HFFc6 (cell line): ENCODE measurements at places on chromosomes 3 and 15. TPM values are rescaled to one million over a fixed set of nuclear protein-coding genes. Genes with fewer than 3 reads are reported as not detected.

- DNase-seq: no peak
- peaks cover 3% of the 10 kb centered on the region; the same call in 1 of the 2 replicates for H3K27me3 ChIP-seq
- 0 out of 2 replicates have a peak, but pooled peaks cover 5% of the 10 kb centered on the region for H3K36me3 ChIP-seq
- H3K27ac ChIP-seq: no peak overlapping the region
- H3K4me3 ChIP-seq: no peak overlapping the region
- peaks cover 50% of the 10 kb centered on the region for H3K4me1 ChIP-seq
Observed at GRCh38 chr15:66738116-66738515, 36.1 kb downstream of the SMAD6 start.

- peaks cover 7% of the 10 kb centered on the region for H3K27me3 ChIP-seq
- DNase-seq: no peak
- peaks cover 69% of the 10 kb centered on the region for H3K4me1 ChIP-seq
- peaks cover 18% of the 10 kb centered on the region for H3K36me3 ChIP-seq
- no peak overlapping the region for H3K27ac ChIP-seq
- no peak overlapping the region for H3K4me3 ChIP-seq
Observed at GRCh38 chr15:98731712-98732450, 83.5 kb downstream of the IGF1R start.

GRCh38 chr15:73700041-73700842 is 16.1 kb downstream of the CD276 start:
- H3K4me3 ChIP-seq: no peak overlapping the region
- H3K36me3 ChIP-seq: peaks cover 9% of the 10 kb centered on the region
- peak; percentile 63 for DNase-seq
- peaks cover 53% of the 10 kb centered on the region for H3K4me1 ChIP-seq

DNA sequence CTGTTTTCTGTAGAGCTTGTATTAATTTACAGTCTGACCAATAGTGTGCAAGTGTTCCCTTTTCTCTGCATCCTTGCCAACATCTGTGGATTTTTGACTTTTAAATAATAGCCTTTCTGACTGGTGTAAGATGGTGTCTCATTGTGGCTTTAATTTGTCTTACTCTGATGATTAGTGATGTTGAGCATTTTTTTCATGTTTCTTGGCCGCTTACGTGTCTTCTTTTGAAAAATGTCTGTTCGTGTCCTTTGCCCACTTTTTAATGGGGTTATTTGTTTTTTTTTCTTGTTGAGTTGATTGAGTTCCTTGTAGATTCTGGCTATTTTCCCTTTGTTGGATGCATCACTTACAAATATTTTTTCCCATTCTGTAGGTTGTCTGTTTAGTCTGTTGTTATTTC is 7.6 kb upstream of the ACOX2 start:
- no peaks in the 10 kb centered on the region for H3K36me3 ChIP-seq
- H3K4me3 ChIP-seq: peak overlapping the region; percentile 16; the same call in 1 of the 2 replicates
- H3K27ac ChIP-seq: peak overlapping the region; percentile 1; the same call in 1 of the 2 replicates
- H3K27me3 ChIP-seq: peaks cover 13% of the 10 kb centered on the region

The ZNF774 gene
- total RNA-seq: 1.9 to 3.2 TPM (median 2.3 TPM) in 3 replicates

The PP2D1 gene
- not detected in 3 replicates for total RNA-seq
